Mammary epithelial cell (primary cell): ENCODE measurements at places on chromosomes 2 and 18. TPM values are rescaled to one million over a fixed set of nuclear protein-coding genes. Genes with fewer than 3 reads are reported as not detected.

DNA sequence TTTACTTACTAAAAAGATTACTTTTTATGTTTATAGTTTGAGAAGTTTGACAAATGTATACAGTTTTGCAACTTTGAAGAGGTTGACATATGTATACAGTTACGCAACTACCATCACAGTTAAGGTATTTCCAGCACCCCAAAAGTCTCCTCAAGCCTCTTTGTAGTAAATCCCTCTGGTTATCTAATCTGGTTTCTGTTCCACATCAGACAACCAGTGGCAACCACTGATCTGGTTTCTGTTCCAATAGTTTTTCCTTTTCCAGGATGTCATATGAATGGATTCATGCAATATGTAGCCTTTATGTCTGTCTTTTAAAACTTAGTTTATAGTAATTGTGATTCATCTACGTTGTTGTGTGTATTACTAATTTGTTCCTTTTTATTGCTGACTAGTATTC lies 23.5 kb downstream of the IFIH1 start:
- no peak for DNase-seq

GRCh38 chr18:14978962-14979535 lies 231.1 kb downstream of the ANKRD30B start:
- DNase-seq, result no peak

DNA sequence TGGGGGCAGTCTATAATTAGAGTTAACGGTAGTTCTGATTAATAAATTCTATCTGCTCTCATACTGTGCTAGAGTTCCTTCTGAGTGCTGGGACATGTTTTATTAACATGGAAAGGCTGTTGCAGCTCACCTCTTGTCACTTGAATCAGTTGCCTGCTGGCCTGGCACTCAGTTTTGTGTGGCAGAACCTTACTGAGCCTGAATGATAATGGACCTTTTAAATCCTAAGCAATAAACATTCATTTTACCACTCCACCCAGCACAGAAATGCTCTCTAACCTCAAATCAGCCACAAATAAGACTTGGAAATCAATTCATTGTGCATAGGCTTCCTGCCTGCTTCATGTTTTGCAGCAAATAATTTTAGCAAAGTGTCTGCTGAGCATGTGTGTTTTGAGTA lies 115.0 kb upstream of the RBMS1 start:
- DNase-seq, result no peak

DNA sequence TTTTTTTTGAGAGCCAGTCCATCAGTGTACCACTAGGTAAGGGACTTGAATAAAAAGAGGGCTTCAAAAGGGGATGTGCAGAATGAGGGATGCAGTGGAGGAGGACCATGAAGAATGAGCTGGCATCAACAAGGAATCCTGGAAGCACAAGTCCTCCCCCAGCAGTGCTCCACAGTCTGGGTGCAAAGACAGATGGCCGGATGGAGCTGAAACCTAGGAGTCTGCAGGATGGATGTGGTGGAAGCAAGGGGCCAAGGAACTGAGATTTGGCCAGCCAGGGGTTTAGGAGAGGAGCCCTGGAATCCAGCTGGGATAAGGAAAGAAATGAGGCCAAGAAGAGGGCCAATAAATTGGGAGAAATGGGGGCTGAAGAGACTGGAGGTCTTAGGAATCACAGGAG lies 51.8 kb upstream of the RAB6C start:
- no peak for DNase-seq

- DNase-seq, result no peak
Observed at GRCh38 chr18:37253394-37254235, 312.0 kb downstream of the CELF4 start.

The CASP10 gene
- 2.9 TPM for polyA plus RNA-seq

- DNase-seq, result no peak
Observed at GRCh38 chr18:35451032-35451431, 46.7 kb downstream of the INO80C start.

GRCh38 chr2:71989671-71990070 lies 158.0 kb downstream of the CYP26B1 start:
- DNase-seq, result no peak

- no peak for DNase-seq
Observed at GRCh38 chr18:44423814-44424644, 256.7 kb upstream of the SETBP1 start.

GRCh38 chr2:232697807-232698110 lies 628 bp downstream of the GIGYF2 start:
- no peak for DNase-seq

DNA sequence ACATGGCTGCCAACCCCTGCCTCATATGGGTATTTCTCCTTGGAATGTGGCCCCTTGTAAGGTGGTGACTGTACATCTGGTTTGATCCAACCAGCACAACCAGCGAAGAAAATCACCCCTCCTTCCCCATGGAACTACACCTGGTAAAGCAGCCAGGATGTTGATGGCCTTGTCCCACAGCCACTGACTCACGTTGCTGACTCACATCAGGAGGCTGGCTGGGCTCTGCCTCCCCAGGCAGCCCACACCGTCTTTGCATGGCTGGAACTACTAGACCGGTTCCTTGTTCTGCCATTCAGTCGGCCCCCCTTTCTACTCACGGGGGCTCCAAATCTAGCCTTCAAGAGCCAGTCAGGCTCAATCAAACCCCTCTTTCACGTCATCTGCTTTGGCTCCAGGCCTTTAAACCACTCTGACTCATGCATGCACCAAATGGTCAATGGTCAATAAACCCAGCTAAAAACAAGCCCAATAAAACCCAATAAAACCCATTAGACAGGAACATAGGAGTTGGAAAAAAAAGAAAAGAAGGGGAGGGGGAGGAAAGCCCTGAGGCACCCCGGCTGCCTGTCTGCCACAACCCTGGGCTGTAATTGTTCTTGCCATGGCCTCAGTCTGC lies 114.8 kb downstream of the PLB1 start:
- DNase-seq, result peak; percentile 98

The SPATA3 gene
- polyA plus RNA-seq, result not detected

GRCh38 chr2:131032393-131032836 lies 60.8 kb downstream of the FAM168B start:
- DNase-seq, result no peak

DNA sequence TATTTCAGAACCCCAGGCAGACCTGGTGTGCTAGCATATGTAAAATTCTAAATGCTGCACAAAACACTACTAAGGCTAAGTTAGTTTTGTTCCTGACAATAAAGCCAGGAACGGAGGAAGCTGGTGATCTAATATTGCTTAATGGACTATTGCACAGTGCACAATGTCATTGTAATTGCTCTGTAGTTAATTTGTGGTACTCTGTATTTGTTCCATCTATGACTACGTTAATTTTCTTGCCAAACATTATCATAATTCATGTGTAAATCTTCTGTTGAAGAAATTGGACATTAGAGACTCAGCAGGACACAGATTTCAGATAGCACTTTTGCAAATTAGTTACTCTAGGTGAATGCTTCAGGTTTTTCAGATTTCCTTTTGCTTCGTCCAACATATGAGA lies 232.3 kb downstream of the RIT2 start:
- no peak for DNase-seq

GRCh38 chr2:45554742-45555140 lies 56.3 kb downstream of the SRBD1 start:
- peak; percentile 4 for DNase-seq

The CABLES1 gene
- 1.9 TPM for polyA plus RNA-seq

The ECEL1 gene
- polyA plus RNA-seq, result not detected

DNA sequence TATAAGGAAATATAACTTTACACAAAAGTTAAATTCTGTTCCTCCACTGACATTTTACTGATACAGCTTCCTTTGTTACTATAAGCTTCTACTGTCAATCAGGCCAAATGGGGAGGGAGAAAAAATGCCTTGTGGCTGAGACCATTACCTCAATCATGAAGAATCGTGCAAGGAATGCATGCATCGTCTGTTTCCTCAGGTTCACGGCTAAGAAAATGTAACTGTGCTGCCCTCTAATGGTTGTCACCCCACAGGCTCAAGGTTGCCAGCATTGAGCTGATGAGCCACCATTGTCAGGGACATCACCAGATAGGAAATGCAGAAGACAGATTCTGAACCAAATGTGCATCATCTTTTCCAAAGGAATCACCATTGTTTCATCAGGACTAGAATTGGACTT lies 426.9 kb downstream of the CDH2 start:
- DNase-seq, result peak; percentile 40

DNA sequence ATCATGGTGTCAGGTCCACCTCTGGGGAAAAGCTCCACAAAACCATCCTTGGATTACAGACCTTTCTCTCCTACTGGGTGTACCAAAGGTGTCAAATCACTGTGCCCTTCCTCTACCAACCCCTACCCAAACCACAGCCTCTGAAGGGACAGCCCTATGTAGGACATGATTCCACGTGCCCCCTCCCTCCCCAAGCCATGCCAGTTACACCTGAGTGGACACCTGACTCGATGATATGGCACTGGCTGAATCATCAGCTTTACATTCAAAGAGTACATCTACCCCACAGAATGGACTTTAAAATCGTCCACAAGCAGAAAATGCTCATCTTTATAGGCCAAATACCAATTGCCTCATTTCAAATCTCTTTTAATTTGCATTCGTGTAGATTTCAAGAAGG lies 26.0 kb downstream of the TRABD2A start:
- no peak for DNase-seq

- DNase-seq, result peak; percentile 63
Observed at GRCh38 chr2:191691016-191691735, 13.2 kb downstream of the NABP1 start.

- DNase-seq, result peak; percentile 34
Observed at GRCh38 chr2:127810156-127810618, 784 bp downstream of the WDR33 start.

The TAF4B gene
- 3.4 TPM for polyA plus RNA-seq

DNA sequence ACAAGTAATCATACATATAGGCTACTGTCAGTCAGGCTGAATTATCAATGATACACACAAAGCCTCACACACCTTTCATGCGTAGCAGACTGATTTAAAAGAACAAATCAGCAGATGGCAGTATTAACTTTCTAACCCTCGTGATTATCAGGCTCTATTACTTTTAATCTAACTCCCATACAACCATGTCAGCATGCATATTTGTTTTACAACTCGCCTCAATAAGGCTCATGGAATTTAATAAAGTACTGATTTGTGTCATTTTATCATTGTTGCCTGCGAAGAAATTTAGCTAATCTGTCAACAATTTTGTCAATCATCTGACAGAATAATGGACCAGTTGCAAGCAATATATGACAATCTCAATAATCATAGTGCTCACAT lies 82.8 kb downstream of the SLC25A12 start:
- DNase-seq, result peak; percentile 20

GRCh38 chr18:78939734-78940494 lies 39.7 kb upstream of the SALL3 start:
- DNase-seq, result no peak

The MEIS1 gene
- polyA plus RNA-seq, result 2.0 TPM

DNA sequence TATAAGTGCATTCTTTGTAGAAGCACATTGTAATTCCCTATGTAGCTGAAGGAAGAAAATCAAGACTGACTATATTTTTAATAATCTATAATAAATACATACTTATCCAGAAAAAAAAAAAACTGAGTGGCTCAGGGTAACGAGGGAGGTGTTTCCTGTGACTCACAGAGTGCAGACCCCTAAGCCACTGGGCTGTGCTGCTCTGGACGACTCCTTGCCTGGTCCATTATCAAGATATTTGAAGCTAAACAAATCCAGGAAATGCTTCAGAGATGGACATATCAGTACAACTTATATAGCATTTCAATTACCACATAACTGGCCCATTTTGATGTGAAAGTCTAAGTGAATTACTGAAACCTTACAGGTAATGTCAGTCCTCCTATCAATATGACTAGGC lies 80.6 kb downstream of the PIGN start:
- DNase-seq, result no peak

The ABCG5 gene
- polyA plus RNA-seq, result not detected

- DNase-seq, result no peak
Observed at GRCh38 chr2:121818546-121818945, 63.1 kb downstream of the TSN start.

The ALK gene
- polyA plus RNA-seq, result not detected

The CCDC68 gene
- polyA plus RNA-seq, result 0.09 TPM

The SLC8A1 gene
- 6.4 TPM for polyA plus RNA-seq

- no peak for DNase-seq
Observed at GRCh38 chr18:32200766-32201165, 10.9 kb downstream of the MEP1B start.

DNA sequence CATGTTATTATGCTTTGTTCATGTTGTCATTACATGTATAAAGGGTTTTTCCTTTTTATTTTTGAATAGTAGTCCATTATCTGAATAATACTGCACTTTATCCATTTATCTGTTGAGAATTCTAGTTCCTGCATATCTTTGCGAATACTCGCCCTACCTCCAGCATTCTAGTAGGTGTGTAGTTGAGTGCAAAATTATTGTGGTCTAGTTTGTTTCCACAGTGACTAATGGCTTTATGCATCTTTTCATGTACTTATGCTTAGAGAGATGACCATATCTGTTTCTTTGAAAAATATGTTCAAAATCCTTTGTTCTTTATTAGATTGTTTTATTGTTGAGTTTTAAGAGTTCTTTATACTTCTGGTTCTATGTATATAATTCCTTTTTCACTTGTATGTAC lies 48.8 kb downstream of the EIF5B start:
- DNase-seq, result peak; percentile 56

DNA sequence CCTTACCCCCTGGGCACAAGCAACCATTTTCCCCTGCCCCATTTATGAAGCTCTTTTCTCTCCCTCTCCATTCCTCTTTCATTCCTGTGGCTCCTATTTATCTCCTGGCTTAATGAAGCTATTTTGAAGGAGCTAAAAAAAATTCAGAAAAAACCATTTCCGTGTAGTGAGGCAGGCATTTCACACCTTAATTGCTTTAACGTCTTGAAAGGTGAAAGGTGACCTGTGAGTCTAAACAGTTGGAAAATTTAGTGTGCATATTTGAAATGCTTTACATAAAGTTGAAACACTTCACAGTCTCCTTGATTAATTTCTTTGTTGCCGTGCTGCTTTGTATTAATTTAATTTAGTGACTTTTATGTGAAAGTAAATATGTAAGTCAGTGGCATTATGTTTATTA lies 83.6 kb downstream of the LTBP1 start:
- DNase-seq, result no peak

GRCh38 chr2:107719836-107720235 lies 106.9 kb upstream of the RGPD4 start:
- no peak for DNase-seq

The UGT1A7 gene
- not detected for polyA plus RNA-seq

GRCh38 chr2:239729681-239730566 lies 295.2 kb downstream of the NDUFA10 start:
- no peak for DNase-seq

GRCh38 chr18:5771343-5771742 lies 124.0 kb downstream of the TMEM200C start:
- DNase-seq, result no peak

The FBLN7 gene
- polyA plus RNA-seq, result 0.18 TPM

DNA sequence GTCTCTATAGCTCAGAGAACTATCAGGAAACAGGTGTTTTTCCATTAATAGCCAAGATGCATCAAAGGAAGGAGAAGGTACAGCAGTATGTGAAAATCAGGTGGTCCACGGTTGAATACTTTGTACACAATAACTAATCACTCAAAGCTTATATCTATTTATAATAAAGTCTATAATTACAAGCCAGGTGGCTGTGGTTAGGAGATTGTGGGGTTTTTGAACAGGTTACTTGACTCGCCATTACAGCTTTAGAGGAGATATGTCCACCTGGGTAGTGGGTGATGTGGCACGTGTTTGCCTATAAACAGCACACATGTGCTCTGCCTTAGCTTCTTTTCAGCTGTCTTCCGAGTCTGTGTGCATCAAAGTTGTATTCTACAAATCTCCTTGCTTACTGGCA lies 892.2 kb upstream of the ZEB2 start:
- DNase-seq, result no peak
